Daoy (cell line): ENCODE measurements at places on chromosomes 6 and 20. TPM values are rescaled to one million over a fixed set of nuclear protein-coding genes. Genes with fewer than 3 reads are reported as not detected.

Gene HLA-DMA
- 0.11 and 1.8 TPM in 2 replicates for total RNA-seq

Gene CLPSL1
- total RNA-seq: not detected in 2 replicates

- DNase-seq: no peak
Observed at GRCh38 chr20:53842301-53843099, 227.9 kb downstream of the BCAS1 start.

Gene OR2J3
- total RNA-seq: not detected in 2 replicates

DNA sequence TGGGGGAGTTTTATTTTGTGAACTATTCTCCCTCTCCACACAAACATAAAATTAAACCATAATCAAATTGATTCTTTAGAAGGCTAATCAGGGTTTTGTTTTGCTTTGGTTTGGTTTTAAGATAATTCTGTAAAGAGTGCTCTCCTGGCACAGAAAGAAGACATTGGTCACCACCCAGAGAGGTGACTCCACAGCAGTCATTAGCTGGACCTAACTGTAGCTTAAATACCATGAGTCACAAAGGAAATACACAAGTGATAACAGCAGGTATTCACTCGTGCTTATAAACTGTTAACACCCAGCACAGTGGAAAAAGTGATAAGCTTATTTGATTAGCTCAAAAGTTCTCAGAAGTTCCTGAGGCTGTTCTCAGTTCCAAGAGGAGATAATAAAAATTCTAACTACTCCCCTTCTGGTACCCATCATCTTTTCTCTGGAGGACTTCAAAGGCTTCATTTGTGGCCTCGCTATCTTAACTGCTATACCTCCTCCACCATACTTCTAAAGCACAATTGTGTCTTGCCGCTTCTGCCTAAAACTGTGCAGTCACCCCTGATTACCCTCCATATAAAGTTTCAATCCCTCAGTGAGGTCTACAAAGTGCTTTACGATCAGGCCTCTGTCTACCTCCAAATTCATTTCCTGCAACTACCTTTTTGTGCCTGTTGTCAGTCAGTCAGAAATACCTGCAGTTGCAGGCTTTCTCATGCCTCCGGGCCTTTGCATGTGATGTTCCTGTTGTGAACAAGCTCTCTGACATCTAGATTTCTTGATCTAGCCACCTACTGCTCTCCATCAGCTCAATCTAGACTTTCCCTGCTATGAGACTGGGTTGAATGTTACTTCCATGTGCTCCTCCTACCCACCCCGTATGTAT lies 201.1 kb downstream of the SAMD5 start:
- peak; percentile 62 for DNase-seq

DNA sequence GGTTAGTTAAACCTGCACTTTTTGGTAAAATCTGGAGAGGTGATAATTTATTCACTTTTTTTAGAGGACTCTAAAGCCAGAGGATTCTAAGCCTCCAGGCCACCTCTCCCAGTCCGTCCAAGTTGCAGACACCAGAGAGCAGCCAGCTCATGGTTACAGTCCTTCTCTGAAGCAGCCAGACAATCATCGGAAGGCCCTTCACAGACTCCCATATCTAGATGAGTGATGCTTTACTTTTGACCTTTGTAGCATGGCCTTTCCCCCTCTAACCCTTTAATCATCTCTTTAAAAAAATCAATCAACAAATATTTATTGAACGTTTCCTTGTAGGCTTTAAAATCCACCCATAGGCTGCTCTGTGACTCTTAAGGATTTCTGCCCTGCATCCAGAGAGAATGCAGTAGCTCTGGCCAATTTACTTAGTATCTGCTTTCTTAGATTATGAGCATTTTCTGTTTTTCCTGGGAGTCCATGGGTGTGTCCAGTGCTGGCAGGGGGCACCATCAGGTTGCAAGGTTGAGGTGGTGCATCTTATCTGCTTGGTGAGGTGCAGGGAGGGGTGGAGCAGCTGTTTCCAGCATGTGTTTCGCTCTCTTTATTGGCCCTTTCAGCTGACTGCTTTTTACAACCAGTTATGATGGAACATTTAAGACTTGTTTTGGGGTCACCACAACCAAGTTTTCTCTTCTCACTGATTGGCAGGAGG lies 58.6 kb downstream of the JARID2 start:
- no peak for DNase-seq

Gene HRH3
- total RNA-seq: not detected in 2 replicates

DNA sequence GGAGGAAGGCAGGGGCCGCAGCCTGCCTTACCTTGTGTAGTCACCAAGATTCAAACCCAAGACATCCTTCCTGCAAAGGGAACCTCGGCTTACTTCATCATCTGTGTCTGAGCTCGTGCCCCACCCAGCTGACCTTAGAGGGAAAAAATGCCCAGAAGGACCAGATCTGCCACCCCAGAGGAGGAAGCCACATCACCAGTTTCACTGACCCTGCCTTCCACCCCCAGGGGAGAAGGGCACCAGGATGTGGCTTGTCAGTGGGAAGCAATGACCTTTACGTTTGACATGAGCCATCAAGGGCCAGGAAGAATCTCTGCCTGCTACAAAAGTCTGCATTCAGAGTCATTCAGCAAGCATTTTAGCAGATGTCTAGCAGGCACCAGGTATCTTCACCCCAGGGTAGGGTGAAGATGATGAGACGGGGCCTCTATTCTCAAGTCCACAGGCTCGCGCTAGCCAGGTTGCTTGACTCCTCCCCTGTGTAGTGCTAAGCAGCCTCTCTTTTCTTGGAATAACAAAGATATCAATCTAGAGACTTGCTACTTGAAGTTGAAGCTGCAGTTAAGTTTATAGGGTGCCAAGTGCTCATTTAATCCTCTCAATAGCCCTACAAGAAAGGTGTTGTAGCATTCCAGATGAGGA lies 28.1 kb downstream of the HM13 start:
- no peak for DNase-seq

DNA sequence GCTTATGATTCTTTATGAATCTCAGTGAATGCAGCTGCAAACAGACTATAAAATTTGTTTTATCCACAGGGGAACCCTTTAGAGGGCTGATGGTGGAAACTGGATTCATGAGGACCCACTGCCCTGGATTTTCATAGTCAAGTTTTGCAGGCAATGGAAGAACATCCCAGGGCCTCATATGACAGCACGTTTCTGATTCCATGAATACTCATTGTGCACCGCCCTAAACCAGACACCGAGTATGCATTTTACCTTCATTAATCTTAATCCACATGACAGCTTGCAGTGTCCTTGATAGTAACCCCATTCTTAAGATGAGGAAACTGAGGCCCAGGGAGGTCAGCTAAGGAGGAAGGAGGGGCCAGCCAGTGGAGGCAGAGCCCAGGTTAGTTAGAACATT lies 270.4 kb downstream of the PREX1 start:
- no peak for DNase-seq

DNA sequence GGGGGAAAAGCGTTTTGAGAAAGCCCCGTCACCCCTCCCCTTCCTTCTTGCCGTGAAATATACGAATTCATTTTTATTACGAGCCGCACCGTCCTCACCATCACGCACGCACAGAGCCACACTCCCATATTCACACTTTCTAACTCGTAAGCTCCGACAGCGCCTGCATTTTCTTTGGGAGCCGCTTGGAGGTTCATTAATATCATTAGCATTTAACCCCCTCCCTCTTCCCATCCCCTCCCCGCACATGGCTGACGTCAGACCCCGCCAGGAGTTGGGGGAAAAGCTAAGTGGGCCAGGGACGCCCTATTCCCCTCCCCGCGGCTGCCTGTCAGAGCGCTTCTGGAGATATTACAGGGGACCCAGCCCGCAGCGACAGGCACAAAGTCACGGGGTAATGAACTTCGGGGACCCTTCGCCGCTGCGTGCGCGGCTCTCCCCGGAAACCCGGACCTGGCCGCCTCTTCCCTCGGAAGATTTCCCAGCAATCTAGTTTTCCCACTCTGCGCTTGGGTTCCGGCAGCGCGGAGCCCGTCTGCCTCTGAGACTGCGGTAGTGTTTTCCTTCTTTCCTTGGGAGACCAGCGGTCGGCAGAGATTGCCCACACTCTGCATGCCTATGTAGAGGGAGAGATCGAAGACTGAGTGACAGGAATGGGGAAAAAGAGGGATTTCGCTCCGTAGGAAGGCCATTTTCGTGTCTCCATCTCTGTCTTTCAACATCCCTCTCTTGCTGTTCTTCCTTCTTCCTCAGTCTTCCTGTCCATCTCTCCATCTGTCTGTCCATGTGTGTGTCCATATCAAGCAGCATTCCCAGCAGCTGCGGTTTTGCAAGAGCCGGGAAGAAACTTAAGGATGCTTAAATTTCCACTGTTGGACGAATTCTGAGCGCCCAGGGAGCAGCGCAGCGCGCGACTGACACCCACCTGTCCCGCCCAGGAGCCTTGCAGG lies at the start of gene NR2E1:
Gene NR2E1, plus strand, starts transcription at position 309 of the 950 bp plus-strand sequence. CDS start 744 bp downstream, outside the sequence.
- peak; percentile 71 for DNase-seq

DNA sequence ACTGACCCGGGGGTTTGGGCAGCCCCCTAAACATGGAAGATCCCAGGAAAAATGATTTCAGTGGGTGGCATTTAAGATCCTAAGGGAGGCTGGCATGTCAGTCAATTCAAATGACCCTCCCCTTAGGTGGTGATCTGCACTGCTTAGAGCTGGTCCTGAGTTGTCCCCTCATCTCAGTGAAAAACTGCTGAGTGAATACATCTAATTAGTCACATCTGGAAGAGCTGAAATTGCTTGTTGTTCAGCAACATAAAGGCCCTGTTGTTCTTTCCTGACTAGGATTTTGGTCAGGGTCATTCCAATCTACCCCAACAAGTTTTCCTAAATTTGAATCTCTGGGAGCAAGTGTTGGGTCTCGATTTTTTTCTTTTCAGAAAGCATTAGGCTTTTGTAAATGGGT lies 126.4 kb downstream of the LCA5 start:
- DNase-seq: no peak

Gene WFDC12
- not detected in 2 replicates for total RNA-seq

GRCh38 chr20:57071954-57072583 lies 194.4 kb downstream of the BMP7 start:
- no peak for DNase-seq

Gene ERVFRD-1
- total RNA-seq: not detected in 2 replicates

Gene RNF144B
- total RNA-seq: 2.3 and 4.3 TPM in 2 replicates

Gene LY6G6D
- not detected in 2 replicates for total RNA-seq

GRCh38 chr20:43043887-43044286 lies 145.8 kb downstream of the PTPRT start:
- DNase-seq: no peak

Gene SLX4IP
- total RNA-seq: 3.1 and 3.6 TPM in 2 replicates

DNA sequence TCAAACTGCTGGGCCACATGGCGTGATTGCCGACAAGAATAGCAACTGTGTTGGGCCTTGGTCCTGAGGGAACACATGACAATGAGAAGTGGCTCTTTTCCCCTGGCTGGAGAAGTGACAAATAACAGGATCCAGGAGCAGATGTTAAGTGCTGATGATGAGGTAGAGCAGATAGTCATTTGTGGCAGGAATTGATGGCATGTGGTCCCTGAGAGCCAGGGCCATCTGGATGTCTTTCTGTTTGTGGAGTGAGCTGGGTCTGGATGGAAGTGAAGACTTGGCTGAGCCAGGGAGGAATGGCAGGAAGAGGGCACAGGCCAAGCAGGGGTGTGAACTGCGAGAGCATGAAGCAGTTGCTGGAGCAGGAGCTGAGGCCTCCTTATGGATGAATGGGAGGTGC lies 67.8 kb downstream of the SCAND1 start:
- DNase-seq: no peak

Gene DNAAF9
- total RNA-seq: 2.5 and 3.5 TPM in 2 replicates

GRCh38 chr20:1845701-1846100 lies 49.5 kb upstream of the SIRPA start:
- DNase-seq: no peak

DNA sequence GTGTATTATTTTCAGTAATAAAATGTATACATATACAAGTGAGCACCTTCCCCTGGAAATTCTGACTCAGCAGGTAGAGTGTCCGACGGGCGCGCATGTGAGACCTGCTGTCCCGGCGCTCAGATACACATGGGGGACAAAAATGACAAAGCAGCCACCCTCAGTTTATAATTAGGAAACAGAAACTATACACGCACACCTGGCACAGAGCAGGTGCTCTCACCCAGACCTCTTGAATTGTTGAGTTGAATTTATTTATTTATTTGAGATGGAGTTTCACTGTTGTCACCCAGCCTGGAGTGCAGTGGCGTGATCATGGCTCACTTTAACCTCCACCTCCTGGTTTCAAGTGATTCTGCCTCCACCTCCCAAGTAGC lies 180.4 kb downstream of the ZDHHC14 start:
- DNase-seq: no peak

GRCh38 chr6:36769183-36769675 lies 70.0 kb downstream of the CPNE5 start:
- DNase-seq: peak; percentile 68

DNA sequence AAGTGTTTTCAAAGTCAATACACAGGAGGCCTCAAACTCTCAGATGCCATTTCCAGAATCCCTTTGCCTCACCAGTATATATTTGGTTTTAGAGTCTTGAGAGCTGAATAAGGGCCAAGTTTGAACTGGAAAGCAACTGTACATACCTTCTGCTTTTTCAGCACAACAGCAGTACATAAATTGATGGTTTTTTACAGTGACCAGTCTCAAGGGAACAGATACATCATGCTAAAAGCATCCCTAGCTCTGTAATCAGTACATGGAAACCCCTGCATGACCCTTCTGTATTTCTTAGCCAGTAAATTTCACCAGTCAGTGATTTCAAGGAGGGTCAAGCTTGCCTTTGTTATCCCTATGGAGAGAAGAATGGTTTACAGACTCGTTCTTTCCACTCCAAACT lies 40.6 kb upstream of the ECHDC1 start:
- DNase-seq: no peak

GRCh38 chr20:63553251-63553932 lies 567 bp upstream of the FNDC11 start:
- DNase-seq: peak; percentile 85

- no peak for DNase-seq
Observed at GRCh38 chr20:18734525-18735189, 78.9 kb upstream of the SCP2D1 start.

DNA sequence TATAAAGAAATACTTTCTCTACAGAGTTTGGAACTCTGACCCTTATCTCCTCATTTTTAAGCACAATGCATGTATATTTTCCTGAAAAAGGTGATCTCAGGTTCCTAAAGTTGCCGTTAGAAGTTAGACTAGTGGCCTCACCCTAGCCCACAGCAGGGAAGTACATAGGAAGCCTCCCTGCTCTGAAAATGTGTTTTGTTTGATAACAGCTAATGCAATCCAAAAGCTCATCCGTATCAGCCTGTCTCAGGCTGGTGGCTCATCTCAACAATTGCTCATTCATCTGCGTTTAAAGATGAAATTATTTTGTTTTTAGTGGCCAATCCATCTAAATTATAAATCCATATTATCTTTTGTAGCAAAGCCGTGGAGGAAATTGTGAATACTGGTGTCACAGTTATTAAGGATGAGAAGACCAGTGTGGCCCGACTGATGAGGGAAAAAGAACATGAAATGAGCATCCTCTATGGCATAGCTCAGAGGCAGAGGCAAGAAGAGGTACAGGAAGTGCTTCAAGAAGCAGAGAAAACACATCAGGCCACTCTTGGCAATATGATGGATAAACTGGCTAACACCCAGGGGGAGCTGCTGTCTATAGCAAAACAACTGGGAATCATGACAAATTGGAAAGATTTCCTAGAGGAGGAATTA lies 20.1 kb downstream of the C6orf163 start:
- no peak for DNase-seq

DNA sequence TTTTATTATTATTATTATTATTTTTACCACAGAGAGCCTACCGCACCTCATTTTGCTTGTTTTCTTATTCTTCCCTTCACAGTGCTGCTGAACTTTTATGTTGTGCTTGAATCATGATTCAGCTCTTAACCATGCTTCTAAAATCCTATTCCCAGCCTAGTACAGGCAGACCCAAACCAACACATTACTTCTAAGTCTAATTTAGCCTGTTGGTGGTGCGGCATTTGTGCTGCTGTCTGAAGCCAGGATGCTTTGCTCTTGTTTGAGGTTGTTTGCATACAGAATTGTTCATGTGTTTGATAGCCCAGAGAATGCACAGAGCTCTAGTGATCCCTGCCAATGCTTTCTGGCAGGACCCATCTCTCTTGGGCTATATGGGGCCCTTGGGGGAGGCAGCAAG lies 213.5 kb upstream of the KCNG1 start:
- no peak for DNase-seq

Gene PRSS35
- not detected in 2 replicates for total RNA-seq
